ENCODE measurements at places on chromosomes 16 and 17.

- no peak for DNase-seq
Measured at GRCh38 chr17:17119533-17119932, 77.3 kb downstream of the MPRIP start.

DNA sequence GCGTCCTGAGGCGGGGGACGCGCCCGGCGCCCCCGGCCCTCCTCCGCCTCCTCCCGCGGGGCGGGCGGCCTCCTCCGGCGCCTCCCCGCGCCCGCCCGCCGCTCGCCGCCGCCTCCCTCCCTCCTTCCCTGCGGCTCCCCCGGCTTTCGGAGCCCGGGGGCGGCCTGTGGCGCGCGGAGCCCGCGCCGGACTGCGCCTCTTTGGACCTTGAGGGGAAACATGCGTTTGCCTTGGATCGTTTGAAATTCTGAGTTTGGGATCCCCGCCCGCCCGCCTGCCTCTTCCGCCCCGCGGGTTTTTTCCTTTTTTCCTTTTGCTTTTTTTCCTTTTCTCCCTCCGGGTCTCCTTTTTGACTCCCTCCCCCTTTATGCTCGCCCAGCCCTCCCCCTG, 390 bp downstream of the ZNRF1 start:
- no peak for DNase-seq

DNA sequence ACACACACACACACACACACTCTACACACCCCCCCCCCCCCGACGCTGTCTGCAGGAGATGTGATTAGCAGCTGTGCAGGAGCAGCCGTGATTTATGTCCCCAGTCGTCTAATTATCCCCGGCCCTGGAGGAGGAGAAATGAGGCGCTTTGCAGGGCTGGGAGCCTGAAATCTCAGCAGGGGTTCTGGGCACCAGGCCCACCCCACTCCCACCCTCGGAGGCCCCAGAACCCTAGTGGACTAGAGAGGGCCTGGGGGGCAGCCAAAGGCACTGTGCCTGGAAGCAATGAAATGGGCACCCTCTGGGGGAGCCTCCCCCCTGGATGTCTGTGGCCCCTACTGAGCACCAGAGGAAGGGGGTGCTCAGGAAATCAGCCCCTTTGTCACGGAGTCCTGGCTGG, 134.2 kb upstream of the CIBAR2 start:
- DNase-seq = no peak

DNA sequence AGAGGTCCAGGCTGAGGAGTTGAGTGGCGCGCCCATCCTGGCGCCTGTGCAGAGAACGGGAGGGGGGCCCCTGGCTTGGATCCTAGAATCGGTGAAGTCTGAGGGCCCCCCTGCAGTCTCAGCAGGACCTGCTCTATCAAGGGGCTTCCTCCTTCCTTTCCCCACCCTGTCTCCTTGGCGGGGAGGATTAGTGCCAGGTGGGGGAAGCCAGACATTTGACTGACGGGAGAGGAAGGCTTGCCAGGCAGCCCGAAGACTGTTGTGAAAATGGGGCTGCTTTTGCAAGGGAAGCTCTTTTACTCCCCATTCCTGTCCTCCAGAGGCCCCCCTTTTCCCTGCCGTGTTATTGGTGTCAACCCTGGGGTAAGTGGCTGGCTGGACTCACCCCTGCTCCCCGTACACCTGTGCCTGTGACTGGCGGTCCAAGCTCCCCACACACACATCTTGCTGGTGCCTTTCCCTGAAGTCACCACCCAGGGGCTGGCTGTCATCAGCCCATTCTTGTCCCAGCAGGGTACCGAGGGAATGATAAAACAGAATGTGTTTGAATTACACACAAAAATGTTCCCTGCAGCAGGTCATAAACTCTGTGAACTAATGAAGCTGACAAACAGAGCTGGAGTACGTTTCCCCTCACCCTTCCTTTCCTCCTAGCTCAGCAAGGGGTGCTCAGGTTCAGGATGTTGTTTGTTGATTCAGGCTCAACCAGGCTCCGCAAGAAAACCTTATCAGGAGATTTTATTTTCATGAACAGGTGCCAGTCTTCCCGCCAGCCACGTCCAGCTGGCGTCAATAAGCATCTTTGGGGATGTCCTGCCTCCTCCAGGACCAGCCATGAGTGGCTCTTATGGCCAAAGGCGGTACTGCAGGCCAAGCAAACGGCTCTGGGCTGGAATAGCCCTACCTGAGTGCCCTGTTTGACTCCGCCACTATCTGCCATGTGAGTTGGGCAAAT, 4.4 kb upstream of the ARMC7 start:
- no peak for DNase-seq

DNA sequence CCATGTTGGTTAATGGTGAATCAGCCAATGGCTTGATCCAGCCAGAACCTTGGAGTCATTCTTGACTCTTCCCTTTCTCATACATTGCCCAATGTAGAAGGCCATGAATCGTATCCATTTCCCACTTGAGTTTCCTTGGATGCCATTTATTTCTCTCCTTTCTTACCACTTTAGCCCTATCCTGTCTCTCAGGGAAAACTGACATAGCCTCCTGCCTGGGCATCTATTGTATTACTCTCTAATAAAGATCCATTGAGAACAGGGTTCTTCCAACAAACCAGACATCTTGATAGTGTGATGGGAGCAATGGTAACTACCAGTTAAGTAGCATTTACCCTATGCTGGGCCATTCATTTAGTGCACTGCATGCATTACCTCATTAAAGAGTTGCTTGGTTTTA, 104.2 kb upstream of the CDH11 start:
- DNase-seq = no peak

- DNase-seq = no peak
Measured at GRCh38 chr16:67552476-67552875, 9.8 kb upstream of the CTCF start.

DNA sequence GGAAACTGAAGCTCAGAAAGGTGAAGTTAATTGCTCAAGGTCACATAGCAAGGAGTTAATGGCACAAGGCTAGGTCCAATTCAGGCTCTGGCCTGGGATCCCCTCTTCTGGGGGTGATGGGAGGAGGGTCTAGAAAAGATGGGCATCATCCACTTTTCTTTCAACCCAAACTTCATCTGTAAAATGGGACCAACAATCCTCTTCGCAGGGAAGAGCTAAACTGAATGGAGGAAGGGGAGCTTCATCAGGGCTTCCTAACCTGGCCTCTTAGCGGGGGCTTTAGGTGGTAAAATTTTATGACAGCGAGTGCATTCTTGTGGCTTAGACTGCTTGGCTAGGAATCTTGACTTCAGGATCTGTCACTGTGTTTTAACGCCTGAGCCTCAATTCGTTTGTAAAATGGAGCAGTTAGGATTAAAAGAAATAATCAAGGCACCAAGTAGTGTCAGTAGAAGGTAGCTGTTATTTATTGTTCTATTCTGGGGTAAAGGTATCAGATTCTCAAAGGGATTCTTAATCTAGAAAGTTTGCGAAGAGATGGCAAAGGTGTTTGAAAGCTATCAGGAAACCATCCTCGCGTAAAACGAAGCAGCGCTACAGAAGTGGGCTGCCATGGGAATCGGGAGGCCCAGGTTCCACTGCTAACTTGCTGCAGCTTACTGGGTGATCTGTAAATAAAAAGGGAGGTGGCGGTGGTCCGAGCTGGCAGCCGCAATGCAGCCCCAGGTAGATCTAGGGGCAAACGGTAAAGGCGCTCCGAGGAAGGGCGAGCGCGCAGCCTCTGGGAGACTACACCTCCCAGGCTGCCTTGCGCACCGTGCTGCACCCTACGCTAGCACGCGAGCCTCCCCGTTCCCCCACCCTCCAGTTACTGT, 1.5 kb upstream of the SRCAP start:
- DNase-seq = no peak

DNA sequence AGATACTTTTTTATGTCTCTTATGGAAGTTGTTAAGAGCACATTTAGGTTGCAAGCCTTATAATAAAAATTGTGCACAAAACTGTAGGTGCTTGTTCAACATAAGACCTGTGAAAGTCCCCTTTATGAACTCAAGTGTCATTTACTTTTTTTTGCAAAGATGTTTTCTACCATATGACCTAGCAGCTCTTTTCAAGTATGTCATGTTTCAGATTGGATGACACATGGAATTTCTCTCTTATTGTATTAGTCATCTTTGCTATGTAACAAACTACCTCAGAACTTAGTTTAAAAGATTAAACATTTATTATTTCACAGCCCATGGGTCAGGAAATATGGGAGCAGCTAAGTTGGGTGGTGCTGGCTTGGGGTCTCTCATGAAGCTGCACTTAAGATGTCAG, 57.9 kb downstream of the PHKB start:
- no peak for DNase-seq

GRCh38 chr16:87437911-87438610, 45.9 kb downstream of the MAP1LC3B start:
- no peak for DNase-seq

DNA sequence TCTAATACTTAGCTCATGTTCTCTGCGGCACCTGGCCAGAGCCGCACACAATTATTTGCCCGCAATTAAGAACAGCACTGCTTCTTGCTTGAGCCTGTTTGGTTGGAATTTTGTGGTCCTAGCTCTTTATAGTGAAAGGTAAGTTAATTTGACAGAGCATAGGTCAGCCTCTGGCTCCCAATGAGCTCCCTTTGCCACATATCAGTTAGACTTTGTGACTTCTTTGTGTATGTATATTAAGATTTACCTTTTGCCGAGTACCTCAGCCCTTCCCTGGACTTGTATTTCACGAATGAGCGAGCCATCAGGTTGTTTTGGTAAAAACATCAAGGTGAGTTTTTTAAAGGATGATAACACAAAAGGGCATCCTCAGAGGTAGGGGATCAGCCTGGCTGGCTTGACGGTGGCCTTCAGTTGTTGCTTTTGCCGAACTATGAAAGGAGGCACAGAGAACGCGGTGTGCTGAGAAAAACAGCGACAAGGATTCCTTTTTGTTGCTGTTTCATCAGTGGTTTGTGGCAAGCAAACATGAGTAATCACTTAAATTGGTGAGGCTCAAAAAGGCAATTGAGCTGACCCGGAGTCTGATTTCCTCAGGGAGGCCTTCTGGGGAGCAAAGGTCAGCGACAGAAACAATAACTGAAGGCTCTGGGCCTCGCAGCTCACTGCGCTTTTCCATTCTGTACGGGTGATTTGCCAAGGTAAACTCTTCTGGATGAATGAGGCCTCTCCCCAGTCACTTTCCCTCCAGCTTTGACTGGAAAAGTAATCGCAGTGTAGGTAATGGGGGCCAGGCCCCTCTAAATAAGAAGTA, 163.6 kb downstream of the HS3ST3A1 start:
- no peak for DNase-seq

- DNase-seq = no peak
Measured at GRCh38 chr16:85715169-85716021, 26.6 kb upstream of the GINS2 start.

- DNase-seq = no peak
Measured at GRCh38 chr16:28931801-28932225, at the start of gene CD19. TSS of gene CD19 (plus strand) at chr16:28931971. CDS start at chr16:28932001, 30 bp downstream.

GRCh38 chr16:84614623-84614967, 3.3 kb downstream of the COTL1 start:
- no peak for DNase-seq

DNA sequence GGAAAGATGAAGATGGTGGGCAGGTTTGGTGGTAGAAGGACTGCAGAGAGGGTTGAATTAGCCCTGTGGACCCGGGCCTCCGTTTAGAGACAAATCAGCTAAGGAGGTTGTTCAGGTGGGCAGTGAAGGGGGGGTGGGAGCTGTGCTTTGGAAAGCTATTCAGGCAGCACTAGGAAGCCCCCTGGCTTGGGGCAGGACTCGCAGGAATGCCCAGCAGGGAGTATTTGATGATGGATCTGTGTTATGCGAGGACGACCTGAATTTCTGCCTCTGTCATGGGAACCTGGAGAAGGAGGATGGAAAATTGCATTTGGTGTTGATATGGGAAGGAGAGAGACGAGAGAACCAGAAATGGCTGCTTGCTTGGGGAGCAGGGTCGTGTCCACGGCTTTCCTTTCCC, 3.5 kb downstream of the SPDYE4 start:
- no peak for DNase-seq

- DNase-seq = peak; percentile 80
Measured at GRCh38 chr17:41647940-41648410, 23.6 kb upstream of the KRT17 start.

- DNase-seq = no peak
Measured at GRCh38 chr16:66228792-66229191, 137.7 kb upstream of the CDH5 start.

DNA sequence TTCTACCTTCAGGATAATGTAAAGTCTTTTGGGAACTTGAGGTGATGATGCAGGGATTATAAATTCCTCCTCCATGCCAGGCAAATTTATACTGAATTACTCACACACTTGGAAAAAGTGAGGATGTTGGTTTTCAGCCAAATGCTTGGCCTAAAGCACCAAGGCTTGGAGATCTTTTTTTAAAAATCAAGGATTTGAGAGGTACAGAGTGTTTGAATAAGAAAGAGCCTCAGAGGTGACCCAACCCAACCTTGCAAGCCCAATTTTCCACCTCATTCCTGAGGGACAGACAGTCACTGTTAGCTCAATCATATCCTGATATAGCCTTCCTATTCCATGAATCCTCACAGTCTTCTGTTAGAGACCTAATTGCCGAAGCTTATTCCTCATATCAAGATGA, 14.0 kb downstream of the GRIN2A start:
- DNase-seq = no peak

All from stimulated activated CD8-positive, alpha-beta memory T cell treated with anti-CD3 and anti-CD28 coated beads, Interleukin-2, amount 100 ng/mL, for 1 hour (primary cell).